ENCODE measurements at places on chromosomes 3 and 15. TPM values are rescaled to one million over a fixed set of nuclear protein-coding genes. Genes with fewer than 3 reads are reported as not detected.

- H3K27me3 ChIP-seq: no peaks in the 10 kb centered on the region
- H3K4me3 ChIP-seq: no peak overlapping the region
- no peaks in the 10 kb centered on the region for H3K4me1 ChIP-seq
- DNase-seq: no peak
- H3K36me3 ChIP-seq: no peaks in the 10 kb centered on the region
- H3K27ac ChIP-seq: no peak overlapping the region
Measured at GRCh38 chr15:55361048-55361447, 42.0 kb downstream of the PIGB start.

DNA sequence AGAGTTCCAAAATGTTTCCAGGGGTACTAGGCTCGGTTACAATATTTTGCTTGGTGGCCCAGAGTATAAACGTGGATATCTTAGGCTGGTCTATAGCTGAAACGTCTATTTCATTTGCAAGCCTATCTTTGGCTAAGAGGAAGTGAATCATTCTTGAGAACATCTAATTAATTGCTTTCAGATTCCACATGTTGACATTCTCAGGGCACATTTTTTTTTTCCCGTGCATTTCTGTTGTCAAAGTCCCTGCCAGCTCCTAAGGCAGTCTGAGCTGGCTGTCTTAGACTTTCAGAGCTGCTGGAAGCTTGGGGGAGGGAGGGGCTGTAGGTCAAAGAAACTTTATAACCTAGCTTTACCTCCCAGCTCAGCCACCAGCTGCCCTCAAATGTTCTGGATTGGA lies 23.2 kb upstream of the LAMP3 start:
- H3K27me3 ChIP-seq: no peaks in the 10 kb centered on the region
- DNase-seq: no peak
- H3K4me1 ChIP-seq: no peaks in the 10 kb centered on the region
- no peaks in the 10 kb centered on the region for H3K36me3 ChIP-seq

- H3K27me3 ChIP-seq: no peaks in the 10 kb centered on the region
- no peak for DNase-seq
- no peak overlapping the region for H3K4me3 ChIP-seq
- peaks cover 15% of the 10 kb centered on the region for H3K36me3 ChIP-seq
Measured at GRCh38 chr3:25456723-25457670, 28.9 kb downstream of the RARB start.

DNA sequence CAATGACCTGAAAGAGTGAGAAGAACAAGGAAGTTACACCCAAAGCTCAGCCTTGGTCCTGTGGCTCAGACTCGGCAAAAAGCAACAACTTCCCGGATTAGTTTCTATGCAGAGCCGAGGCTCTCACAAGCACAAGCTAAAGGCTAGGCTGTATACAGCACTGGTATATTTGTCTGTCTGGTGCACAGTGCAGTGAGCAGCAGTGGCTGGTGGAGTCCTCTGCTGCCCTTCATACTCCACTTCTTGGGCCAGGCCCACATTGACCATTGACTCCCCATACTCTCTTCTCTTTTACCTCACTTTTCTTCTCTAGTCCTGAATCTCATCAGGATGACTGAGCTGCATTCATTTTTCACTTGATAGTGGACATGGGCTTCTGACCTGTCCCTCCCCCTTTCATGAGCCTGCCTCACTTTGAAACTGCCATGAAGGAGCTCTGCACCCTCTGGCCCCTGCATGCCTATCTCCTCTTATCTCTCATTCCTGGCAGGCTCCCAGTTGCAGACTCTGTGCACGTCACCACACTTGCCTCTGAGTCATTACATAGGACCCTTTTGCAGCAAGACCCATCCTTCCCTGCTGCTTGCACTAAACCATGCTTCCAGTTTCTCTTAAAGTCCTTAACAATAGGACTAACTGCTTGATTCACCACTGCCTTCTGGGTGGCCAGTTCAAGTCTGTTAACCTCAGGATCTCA lies 379.3 kb downstream of the NTRK3 start:
- H3K4me3 ChIP-seq: no peak overlapping the region
- no peaks in the 10 kb centered on the region for H3K36me3 ChIP-seq
- no peak overlapping the region for H3K27ac ChIP-seq
- no peak for DNase-seq

- H3K4me1 ChIP-seq: no peaks in the 10 kb centered on the region
- H3K27me3 ChIP-seq: no peaks in the 10 kb centered on the region
- no peak for DNase-seq
Measured at GRCh38 chr3:170714562-170715535, 129.0 kb upstream of the SLC7A14 start.

STRC gene
- total RNA-seq: 0.62 TPM

DNA sequence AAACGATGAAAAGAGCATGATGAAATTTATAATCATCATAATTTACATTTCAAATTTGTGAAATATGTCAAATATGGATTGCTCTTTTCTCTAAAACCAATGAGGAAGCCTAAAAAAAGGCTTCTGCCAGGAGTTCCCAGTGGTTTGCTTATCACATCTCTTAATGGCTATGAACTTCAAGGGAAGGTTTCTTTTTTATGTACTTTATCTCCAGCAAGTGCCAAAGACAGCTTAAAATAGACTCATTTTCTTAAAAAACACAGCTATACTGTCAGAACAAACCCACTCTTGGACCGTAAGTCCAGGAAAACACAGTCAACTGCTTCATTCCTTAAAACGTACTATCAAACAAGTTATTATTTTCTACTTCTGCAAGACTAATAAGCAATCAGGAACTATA lies 80.2 kb downstream of the DLG1 start:
- H3K27me3 ChIP-seq: no peaks in the 10 kb centered on the region
- H3K4me1 ChIP-seq: no peaks in the 10 kb centered on the region
- H3K4me3 ChIP-seq: no peak overlapping the region
- H3K36me3 ChIP-seq: no peaks in the 10 kb centered on the region
- H3K27ac ChIP-seq: no peak overlapping the region
- no peak for DNase-seq

DNA sequence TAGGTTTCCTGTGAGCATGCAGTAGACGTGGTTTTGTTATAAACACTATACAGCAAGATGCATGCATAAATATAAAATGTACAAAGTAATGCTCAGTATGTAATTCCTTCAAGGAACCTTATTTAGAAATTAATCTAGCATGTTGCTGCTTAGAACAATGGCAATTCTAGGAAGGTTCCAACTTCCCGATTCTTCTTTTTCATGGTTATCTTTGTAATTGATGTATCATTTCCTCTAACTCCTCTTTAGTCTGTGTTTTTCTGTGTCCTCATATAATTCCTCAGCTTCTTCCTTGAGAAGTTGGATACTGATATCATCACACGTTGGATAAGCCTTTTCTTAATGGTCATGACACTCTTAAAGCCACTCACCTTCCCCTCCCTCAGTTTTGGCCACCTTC lies 3.5 kb downstream of the TSEN2 start:
- no peak for DNase-seq
- peaks cover 21% of the 10 kb centered on the region for H3K36me3 ChIP-seq
- H3K27me3 ChIP-seq: no peaks in the 10 kb centered on the region
- H3K4me1 ChIP-seq: no peaks in the 10 kb centered on the region
- H3K27ac ChIP-seq: no peak overlapping the region

DNA sequence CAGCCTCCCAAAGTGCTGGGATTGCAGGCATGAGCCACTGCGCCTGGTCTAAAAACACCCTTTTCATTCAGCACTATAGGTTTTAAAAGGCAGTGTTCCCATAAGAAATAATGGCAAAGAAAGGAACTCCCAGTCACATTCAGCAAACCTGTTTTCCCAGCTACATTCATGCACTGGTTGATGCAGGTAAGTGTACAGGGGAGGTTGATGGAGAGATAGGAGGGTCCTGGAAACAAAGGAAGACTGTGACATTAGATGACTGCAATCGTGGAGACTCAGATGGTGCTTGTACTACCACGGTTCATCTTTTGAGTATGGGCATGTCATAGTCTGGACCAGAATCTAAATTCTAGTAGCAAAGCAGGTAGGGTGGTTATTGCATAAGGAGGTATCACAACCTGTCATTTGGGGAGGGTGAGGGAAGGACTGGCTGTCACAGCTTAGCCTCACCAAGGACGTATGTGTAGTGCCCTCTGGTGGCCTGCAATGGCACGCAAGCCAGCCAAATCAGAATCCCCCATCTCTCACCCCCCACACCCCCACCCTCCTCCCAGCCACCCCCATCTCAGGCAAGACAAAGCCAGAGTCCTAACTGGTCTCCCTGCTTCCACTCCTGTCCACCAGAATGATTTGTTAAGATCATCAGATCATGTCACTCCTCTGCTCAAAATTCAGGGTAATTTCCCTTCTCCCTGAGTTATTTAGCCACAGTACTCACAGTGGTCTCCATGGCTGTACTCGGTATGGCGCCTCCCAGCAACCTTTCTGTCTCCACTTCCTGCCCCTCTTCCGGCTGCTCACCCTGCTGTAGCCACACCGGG lies 28.8 kb upstream of the UBL7 start:
- H3K36me3 ChIP-seq: no peaks in the 10 kb centered on the region
- no peaks in the 10 kb centered on the region for H3K4me1 ChIP-seq
- peak; percentile 90 for DNase-seq
- H3K27ac ChIP-seq: no peak overlapping the region

GRCh38 chr3:159829056-159829455 lies 159.6 kb upstream of the IL12A start:
- H3K27me3 ChIP-seq: no peaks in the 10 kb centered on the region
- no peak overlapping the region for H3K4me3 ChIP-seq
- H3K4me1 ChIP-seq: no peaks in the 10 kb centered on the region
- H3K36me3 ChIP-seq: no peaks in the 10 kb centered on the region
- no peak overlapping the region for H3K27ac ChIP-seq

- DNase-seq: no peak
- no peaks in the 10 kb centered on the region for H3K27me3 ChIP-seq
- H3K4me3 ChIP-seq: no peak overlapping the region
- H3K27ac ChIP-seq: no peak overlapping the region
Measured at GRCh38 chr3:114714237-114714636, 420.4 kb downstream of the TIGIT start.

- DNase-seq: no peak
- no peak overlapping the region for H3K27ac ChIP-seq
- H3K27me3 ChIP-seq: no peaks in the 10 kb centered on the region
- H3K4me1 ChIP-seq: no peaks in the 10 kb centered on the region
- H3K36me3 ChIP-seq: no peaks in the 10 kb centered on the region
Measured at GRCh38 chr3:192842138-192842537, 75.5 kb downstream of the MB21D2 start.

Measured in endodermal cell (in vitro differentiated cells).